ENCODE measurements at places on chromosomes 7 and 10. TPM values are rescaled to one million over a fixed set of nuclear protein-coding genes. Genes with fewer than 3 reads are reported as not detected.

DNA sequence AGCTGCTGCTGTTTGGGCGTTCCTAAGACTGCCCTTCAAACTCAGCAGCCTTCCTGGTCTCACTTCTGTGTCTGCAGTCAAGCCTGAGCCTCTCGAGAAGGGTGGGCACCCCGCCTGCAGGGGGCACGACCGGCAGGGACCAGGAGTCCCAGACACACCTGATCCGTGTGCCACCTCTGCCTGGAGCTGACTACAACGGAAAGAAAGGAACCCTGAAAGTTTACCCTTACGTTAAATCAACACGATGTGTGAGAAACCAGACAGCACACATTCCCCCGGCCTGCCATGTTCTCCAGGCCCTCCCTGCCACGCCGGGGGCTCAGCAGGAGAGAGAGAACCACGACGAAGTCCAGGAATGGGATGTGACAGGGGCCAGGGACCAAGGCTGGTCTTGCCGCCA is 5.0 kb downstream of the MAD1L1 start:
- no peak for DNase-seq

DNA sequence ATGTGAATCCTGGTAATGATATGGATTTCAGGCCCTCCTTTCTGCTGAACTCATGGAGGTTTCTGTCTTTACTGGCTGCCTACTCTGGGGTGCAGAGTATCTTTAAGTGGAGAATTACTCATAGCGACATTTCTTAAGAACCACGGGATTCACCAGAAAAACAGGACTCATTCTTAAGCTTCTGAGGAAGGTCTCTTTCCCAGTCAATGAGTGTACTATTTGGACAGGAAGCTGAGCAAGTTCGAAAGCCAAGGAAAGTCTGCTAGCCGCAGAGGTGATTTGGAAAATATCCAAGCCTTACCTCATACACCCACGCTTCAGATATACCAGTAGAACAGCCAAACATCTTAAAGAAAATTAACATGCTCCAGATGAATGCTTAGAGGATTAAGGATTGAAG is 377.6 kb upstream of the MYO3A start:
- no peak for DNase-seq

DNA sequence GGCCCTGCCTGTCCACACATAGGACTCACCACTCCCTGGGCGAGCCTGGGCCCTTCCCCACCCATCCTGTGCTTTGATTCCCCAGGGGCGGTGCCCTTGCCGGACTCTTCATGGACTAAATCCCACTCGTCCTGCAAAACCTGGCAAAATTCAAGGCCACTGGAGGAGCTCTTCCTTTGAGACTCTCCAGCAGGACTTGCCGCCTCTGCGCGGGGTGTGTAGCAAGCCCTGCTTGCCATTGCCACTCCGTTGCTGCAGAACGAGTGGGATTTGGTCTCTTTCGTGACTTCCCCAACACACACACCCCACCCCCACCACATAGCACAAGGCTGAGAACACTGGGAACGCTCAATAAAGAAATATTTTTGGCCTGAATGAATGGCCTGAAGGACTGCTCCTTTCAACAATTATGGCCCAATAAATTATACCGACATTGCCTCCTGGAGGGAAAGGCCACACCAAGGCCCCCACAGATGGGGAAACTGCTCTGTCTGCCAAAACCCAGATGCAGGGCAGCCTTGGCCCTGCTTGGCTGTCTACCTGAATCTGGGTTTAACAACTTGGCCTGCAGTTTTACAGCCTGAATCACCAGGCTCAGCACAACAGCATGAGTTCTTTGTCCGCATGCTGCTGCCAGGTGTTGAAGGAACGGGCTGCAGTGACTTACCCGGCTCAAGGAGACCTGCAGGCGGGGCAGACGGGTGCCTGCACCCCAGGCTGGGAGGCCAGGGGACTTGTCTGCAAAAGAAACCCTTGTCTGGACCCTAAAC is 72.8 kb upstream of the KAT6B start:
- DNase-seq: no peak

DNA sequence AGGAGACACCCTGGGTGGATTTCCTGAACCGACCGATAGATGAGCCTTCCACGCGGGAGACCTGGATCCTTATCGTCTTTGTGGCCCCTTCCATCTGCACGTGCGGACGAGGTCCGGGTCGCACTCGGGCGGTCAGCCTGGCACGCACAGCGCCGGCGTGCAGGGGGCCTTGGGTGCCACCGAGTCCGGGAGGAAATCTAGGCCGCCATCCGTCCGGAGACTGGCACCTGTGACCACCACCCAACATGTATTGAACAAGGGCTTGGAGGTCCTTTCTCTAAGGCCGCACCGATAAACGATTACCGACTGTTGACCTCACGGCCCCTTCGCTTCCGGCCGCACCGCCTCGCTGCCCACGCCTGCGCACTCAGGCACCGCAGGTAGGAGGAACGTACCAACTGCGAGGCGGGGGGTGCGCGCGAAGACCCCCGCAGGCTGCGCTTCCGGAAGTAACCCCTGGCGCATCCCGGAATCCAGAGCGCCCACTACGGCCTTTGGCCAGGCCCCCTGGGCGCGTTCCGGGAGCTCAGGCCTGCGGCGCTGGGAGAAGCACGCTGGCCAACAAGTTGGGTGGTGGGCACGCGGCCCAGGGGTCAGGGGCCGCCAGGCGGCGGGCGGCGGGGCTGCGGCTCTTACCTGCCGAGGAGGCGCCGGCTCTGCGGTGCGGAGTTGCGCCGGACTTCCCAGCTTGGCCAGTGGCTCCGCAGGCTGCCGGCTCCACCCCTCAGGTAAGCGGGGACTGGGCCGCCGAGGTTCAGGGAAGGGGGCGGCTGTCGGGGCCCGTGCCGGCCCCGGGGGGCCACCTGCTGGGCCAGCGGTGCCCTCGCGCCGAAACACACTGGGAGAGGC is at the start of the genes ACTR3C and LRRC61:
Gene ACTR3C (minus strand): TSS at position 713 of the 849 bp plus-strand sequence. CDS start 28,249 bp downstream, outside the sequence.
Gene LRRC61 (plus strand): TSS at position 523 of the 849 bp plus-strand sequence. CDS start 13,507 bp downstream, outside the sequence.
- DNase-seq: peak; percentile 64

GRCh38 chr10:51300617-51301304 is 226.5 kb downstream of the PRKG1 start:
- no peak for DNase-seq

GRCh38 chr10:86073199-86073977 is 293.2 kb downstream of the GRID1 start:
- DNase-seq: no peak

GRCh38 chr7:82742163-82742562 is 298.6 kb upstream of the CACNA2D1 start:
- DNase-seq: no peak

- no peak for DNase-seq
These were observed 190.0 kb upstream of the ZWINT start for GRCh38 chr10:56551037-56551436.

- DNase-seq: peak; percentile 83
These were observed at the start of gene YWHAG for GRCh38 chr7:76358481-76359110. YWHAG (minus strand) TSS chr7:76358991; CDS start chr7:76358808, 183 bp downstream.

- DNase-seq: no peak
These were observed 24.2 kb downstream of the STRA8 start for GRCh38 chr7:135257790-135258189.

DNA sequence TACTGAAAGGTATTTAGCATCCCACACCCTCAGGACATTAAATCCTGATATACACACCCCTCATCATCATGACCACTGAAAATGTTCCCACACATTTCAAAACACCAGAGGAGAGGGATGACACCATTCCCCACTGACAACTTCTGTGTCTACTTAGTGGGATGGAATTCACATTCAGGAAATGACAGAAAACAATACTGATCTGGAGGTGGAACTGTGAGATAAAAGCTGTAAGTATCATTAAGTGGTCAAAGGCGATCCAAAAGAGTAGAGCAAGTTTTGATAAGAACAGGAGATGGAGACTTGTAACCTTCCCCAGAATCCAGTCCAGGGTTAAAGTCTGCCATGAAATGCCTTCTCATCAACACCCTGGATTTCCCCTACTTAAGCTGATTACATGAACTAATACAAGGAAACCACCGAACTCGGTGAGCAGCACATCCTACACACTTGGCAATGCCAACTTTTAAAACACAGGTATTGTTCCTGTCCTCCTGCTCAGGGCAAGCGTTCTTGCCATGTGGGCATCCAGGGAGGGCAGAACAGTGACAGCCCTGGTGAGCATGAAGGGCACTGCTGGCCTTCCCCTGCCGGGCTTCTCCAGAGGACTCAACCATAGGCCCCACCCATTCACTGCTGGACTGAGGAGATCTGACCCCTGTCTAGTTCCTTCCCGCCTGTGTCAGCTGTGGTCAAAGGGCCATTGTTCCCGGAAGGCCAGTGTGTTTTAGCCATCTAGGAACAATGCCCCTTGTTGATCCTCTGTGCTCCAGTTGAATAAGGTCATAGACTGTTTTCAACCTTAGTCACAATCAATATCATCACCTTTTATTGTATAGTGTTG is 85.0 kb downstream of the SGMS1 start:
- no peak for DNase-seq

GRCh38 chr10:241451-241850 is 106.2 kb downstream of the ZMYND11 start:
- no peak for DNase-seq

DNA sequence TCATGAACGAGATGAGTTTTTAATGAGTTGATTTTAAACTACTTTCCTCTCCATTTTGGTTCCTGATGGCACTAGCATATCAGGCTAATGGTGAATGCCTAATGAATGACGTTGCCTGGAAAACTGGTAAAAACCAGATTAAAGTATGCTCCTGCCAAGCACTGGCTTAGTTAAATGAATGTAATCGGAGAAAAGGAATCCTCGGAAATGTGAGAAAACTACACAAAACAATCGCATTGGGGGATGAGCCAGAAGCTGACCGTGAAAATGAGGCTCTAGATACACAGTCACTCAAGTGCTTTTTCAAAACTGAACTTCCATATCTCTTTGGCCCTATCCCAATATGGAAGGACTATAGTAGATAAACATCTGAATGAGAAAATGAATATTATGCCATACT is 153.8 kb upstream of the COL1A2 start:
- DNase-seq: no peak

DNA sequence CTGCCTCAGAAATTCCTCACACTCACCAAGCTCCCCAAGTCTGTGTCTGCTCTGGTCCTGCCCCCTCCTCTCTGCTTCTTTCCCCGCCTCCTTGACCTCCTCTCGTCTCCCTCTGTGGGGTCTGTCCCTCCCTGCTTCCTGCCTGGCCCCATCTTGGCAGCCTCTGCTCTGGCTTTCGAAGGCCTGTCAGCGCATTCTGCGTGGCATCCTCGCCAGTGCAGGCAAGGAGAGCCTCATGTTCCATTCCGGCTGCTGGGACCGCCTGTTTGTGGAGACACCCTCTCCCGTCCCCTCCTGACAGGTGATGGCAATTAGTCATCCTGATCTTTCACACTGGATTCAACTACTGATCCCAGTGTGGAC is 51.7 kb upstream of the COL13A1 start:
- DNase-seq: no peak

TMEM248 gene
- total RNA-seq: 119 TPM

DRGX gene
- total RNA-seq: not detected

COBL gene
- total RNA-seq: 37.3 TPM

PSD gene
- 0.96 TPM for total RNA-seq

CDK14 gene
- total RNA-seq: 16.3 TPM

CACUL1 gene
- 55.2 TPM for total RNA-seq

AKR1C4 gene
- not detected for total RNA-seq

FKBP6 gene
- not detected for total RNA-seq
